ENCODE measurements at places on chromosomes 2 and 18. TPM values are rescaled to one million over a fixed set of nuclear protein-coding genes. Genes with fewer than 3 reads are reported as not detected.

DNA sequence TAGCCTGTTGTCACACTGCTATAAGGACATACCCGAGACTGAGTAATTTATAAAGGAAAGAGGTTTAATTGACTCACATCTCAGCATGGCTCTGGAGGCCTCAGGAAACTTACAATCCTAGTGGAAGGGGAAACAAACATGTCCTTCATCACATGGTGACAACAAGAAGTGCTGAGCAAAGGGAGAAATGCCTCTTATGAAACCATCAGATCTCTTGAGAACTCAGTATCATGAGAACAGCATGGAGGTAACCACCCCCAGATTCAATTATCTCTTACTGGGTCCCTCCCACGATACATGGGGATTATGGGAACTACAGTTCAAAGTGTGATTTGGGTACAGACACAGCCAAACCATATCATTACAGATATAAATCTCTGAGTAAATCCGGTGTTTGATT, 148.7 kb downstream of the PRPF40A start:
- no peak for DNase-seq

GRCh38 chr2:132383956-132384355, 32.6 kb upstream of the GPR39 start:
- no peak for DNase-seq

DNA sequence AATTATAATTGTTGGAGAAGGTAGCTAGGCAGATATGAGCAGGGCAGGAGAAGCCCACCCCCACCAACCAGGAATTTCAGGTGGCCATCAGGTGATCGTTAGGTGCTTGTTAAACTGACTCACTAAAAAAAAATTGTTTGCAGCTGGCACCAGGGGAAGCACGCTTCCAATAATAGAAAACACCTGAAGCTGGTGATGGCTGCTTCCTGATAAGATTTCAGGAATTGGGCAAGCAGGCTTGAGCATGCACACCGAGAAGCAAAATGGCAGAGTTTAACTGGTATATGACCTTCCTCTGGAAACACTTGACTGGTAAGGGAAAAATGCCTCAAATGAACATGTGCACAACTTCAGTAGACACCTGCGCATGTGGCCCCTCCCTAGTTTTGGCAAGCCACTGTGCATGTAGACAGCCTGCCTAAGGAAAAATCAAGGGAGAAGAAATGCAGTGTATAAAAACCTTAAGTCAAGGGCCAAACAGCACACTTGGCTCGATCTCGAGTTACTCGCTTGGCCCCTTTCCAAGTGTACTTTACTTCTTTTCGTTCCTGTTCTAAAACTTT, 292.8 kb downstream of the CCDC85A start:
- no peak for DNase-seq

LTBP1 gene
- total RNA-seq, result 175 TPM
